ENCODE measurements at places on chromosomes 12 and 14.

DNA sequence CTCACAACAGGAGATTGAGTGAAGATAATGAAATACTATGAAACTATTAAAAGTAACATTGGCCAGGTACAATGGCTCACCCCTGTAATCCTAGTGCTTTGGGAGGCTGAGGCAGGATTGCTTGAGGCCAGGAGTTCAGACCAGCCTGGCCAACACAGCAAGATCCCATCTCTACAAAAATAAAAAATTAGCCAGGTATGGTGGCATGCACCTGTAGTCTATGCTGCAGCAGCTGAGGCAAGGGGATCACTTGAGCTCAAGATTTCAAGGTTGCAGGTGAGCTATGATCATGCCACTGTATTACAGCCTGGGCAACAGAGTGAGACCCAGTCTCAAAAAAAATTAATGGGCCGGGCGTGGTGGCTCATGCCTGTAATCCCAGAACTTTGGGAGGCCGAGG, 14.9 kb downstream of the RAD9B start:
- no peak for DNase-seq

DNA sequence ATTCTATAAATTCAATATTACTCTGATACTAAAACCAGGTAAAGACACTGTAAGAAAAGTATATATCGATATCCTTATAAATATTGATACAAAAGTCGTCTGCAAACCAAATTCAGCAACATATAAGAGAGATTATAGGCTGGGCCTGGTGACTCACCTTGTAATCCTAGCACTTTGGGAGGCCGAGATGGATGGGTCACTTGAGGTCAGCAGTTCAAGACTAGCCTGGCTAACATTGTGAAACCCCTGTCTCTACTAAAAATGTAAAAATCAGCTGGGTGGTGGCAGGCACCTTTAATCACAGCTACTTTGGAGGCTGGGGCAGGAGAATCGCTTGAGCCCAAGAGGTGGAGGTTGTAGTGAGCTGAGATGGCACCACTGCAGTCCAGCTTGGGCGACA, 13.5 kb upstream of the TUBA1C start:
- DNase-seq, result no peak

GRCh38 chr12:79439175-79439825, 251.5 kb downstream of the PAWR start:
- no peak for DNase-seq

DNA sequence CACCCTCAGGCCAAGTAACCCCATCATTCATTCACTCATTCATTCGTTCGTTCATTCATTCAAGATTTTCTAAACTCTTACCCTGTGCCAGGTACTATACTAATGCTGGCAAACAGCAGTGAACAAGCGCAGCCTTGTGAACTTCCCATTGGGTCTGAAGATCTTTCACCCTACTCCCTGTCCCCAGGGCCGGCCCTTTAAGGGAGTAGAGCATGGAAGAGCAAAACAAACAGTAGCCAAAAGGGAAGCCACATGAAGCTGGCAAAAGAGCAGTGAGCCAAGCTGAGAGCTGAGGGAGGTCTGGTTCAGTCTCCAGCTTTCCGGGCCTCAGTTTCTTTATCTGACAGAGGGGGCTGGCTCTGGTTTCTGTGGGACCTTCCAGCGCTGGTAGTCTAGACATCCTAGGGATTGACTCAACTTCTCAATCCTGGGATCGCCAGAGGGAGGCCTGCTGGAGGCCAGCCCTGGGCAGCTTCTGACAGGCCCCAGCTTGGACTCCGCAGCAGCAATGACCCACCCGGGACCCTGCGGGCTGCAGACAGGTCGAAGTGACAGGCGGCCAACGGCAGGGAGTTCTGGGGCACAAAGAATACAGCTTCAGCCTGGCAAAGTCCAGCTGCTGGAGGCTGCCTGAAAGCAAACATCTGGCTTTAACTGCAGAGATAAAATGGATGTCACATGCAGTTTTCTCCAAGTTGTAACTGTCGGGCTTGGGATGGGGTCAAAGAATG, 27.1 kb downstream of the ACTN1 start:
- DNase-seq, result no peak

DNA sequence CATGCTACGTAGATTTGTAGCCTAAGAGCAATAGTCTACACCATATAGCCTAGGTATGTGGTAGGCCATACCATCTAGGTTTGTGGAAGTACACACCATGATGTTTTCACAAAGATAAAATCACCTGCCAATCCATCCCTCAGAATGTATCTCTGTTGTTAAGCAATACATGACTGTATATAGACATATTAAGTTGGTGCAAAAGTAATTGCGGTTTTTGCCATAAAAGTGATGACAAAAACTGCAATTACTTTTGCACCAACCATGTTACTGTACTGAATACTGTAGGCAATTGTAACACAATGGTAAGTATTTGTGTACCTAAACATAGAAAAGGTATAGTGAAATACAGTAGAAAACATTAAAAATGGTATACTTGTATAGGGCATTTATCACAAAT, 40.5 kb downstream of the MGST1 start:
- no peak for DNase-seq

GRCh38 chr12:27425306-27425705, 21.2 kb upstream of the SMCO2 start:
- no peak for DNase-seq

- no peak for DNase-seq
Observed at GRCh38 chr12:65648461-65648860, 175.8 kb upstream of the HMGA2 start.

DNA sequence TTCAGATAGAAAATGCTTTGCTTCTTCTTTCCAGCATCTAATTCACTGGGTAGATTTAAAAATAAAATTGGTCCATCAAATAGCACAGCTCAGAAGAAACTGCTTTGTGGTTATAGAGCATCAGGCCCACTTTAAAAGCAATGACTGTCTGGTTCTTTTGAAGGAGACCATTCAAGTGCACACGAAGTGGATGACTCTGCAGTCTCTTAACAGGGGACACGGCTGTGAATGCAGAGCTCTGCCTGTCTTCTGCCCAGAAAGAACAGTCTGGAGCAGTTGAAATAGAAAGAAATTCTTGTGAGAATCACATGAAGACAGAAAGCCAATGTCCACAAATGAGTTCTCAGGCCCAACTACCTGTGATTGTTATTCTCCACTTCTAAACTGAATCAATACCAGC, 138.7 kb upstream of the PLEKHA5 start:
- no peak for DNase-seq
